ENCODE measurements at places on chromosomes 1 and 21. TPM values are rescaled to one million over a fixed set of nuclear protein-coding genes. Genes with fewer than 3 reads are reported as not detected.

The NR0B2 gene
- total RNA-seq = not detected

The ETV3 gene
- 13.8 TPM for total RNA-seq

The HAO2 gene
- total RNA-seq = not detected

The AMY1A gene
- total RNA-seq = not detected

The NVL gene
- 18.3 TPM for total RNA-seq

The LCE1D gene
- total RNA-seq = not detected

The GFI1 gene
- 0.13 TPM for total RNA-seq

Data from aortic smooth muscle cell (primary cell).